Right ventricle myocardium superior (tissue), 1 donor: ENCODE measurements at places on chromosomes 1 and 21. TPM values are rescaled to one million over a fixed set of nuclear protein-coding genes. Genes with fewer than 3 reads are reported as not detected.
A peak's percentile ranks its signal among the peaks of the same experiment; 100 is the strongest.

Gene BCL2L15
- total RNA-seq, result not detected

Gene CXADR
- 21.1 TPM for total RNA-seq

DNA sequence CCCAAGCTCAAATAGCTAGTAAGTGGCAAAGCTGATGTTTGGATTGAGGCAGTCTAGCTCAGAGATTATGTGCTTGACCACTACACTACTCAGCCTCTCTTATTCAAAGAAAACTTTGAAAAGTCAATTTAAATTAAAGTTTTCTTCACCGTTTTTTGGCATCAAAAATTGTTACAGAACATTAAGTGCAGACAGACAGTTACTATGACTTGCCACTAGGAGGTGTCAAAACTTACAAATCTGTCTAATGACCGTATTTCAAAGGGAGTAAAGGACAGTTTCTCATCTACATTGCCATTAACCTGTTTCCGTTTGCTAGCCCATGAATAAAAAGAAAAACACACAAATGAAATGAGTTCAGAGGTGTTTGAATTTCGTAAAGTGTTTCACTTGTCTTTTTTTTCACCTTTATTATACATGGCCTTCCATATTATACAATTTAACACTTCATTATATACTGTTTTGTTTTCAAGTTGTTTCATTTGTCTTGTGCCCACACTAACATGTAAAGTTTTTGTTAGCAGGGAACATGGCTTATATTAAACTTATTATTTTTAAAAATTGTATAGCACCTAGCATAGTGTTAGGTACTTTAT is 57.4 kb upstream of the MTF2 start:
- no peak for DNase-seq

DNA sequence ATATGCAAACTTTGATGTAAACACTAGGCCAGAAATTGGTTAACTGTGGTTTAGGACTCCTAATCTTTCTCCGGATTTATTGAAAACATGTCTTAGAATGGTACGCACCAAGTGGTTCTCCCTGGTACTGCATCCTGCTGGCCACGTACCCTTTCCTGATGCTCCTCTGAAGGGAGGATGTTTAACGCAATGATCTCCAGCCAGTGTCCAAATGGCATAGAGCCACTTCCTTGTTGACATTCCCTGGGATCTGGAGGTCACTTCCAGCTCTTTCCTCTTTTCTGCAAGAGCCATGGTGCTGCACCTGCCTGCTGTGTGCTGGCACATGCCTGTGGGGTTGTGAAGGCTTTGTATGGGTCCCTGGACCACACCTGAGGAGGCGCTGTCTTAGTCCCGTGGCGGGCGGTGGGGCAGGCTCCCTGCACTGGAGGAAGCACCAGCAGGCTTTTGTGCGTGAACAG is 53.9 kb downstream of the GALNT2 start:
- DNase-seq, result no peak

GRCh38 chr1:13224480-13225060 is 1.4 kb downstream of the PRAMEF18 start:
- DNase-seq, result peak; percentile 6

DNA sequence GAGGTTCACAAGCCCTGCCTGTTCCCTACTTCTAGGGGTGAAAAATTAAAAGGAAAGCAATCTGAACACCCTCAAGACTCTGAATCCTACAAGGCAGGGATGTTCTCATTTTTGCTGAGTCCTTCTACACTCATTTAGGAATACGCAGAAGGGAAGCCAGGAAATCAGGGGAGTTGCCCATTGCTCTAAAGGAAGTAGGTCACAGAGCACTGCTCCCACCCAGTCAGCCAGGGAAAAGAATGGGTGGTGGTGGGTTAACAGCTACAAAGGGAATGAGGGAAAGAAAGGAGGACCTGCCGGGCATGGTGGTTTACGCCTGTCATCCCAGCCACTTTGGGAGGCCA is 2.4 kb upstream of the CTTNBP2NL start:
- DNase-seq, result no peak

DNA sequence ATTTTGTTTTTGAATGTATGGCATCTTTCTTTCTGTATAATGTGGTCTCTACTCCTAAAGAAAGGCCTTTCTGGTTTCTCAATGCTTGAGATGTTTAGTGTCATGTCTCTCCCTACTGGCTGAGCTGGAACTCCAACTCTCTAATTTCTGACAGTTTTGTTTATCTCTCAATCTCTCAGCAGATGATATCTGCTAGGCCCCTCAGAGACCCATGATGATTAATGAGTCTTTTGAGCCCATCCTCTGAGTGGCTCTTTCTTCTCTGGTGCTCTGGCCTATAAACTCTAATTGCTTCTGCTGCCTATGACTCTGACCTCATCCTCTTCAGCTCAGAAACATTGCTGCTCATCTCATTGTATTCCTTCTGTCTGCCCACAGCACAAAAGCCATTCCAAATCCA is 46.6 kb downstream of the CRB1 start:
- no peak for DNase-seq

DNA sequence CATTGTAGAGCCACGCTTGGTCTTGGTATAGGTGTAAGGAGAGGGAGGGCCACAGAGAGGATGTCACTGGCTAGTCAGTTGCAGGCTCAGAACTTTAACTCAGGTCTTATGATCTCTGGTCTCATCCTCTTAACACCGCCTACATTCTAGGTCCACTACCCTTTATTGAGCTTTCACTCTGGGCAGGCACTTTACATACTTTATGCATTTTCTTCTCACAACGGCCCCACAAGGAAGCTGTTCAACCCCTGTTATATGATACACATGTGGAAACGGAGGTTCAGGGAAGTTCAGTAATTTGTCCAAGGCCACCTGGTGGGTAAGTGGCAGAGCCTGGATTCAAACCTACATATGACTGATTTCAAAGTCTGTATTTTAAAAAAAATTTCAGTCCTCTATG is 25.3 kb upstream of the RCAN3 start:
- no peak for DNase-seq

DNA sequence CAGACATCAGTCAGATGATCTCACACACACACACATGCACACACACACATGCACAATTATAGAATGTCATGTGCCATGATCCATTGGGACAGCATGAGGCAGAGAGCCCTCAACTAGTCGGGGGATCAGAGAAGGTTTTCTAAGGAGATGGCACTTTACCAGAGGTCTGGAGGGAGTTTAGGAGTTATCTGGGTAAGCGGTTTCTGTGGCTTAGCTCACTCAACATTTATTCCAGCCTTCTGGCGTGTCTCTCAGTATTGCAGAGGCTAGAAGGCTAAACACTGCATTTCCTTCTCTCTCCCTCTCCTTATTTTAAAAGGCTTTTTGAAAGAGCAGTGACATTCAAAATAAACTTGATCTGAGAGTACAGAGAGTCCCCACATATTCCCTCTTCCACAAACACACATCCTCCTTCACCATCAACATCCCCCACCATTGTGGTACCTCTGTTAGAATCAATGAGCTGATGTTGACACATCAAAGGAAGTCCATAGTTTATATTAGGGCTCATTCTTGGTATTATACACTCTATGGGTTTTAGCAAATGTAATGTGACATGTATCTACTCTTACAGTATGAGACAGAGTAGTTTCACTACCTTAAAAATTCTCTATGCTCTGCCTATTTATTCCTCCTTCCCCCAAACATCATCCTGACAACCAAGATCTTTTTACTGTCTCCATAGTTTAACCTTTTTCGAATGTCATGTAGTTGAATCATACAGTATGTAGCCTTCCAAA is 9.0 kb upstream of the PLA2G2A start:
- DNase-seq, result no peak

- no peak for DNase-seq
These were observed 46.6 kb upstream of the LYST start for GRCh38 chr1:235913311-235913710.
